ENCODE measurements at places on chromosomes 7 and 10.

DNA sequence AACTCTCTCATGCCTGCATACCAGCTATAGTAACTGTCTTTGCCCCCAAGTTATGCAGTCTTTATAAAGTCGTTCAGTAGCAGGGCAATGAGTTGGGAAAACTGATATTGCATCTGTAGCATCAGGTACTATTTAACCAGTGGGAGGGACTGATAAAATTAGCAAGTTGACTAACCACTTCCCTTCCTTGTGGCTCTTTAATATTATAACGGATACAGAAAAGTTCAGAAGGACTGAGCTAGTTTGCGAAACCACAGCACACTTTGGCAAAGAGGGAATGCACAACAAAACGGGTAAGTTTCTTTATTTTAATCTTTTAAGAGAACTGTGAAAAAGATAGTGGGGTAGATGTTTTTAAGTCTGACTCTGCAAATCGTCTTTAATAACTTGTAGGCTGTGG is 205.3 kb upstream of the HDAC9 start:
- DNase-seq, result no peak

DNA sequence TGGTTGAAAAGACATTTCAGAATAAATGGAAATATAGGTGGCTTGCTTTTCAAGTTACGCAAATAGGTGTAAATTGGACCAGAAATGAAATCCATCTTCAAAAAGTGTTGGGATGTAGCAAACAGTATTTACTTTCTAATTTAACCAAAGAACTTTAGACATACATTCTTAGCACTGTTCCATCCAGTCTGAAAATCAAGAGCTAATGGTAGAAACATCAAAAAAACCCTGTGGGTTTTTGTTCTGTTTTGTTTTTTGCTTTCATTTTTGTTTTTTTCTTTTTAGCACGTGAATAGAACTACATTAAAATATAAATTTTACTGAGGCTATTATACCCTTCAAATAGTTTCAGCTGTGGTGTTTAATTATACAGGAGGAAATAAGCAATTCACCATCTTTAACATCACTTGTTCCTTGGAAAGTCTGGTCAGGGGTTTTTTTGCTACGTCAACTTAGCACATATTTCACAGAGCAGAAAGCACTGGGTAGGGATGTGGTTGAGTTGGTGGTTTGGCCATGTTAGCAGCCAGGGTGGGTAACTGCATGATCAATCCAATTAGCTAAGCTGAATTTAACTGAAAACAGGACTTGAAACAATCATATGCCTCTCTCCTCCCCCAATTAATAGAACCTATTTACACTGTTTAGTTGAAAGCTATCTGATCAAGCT is 275.4 kb upstream of the PFKP start:
- no peak for DNase-seq

DNA sequence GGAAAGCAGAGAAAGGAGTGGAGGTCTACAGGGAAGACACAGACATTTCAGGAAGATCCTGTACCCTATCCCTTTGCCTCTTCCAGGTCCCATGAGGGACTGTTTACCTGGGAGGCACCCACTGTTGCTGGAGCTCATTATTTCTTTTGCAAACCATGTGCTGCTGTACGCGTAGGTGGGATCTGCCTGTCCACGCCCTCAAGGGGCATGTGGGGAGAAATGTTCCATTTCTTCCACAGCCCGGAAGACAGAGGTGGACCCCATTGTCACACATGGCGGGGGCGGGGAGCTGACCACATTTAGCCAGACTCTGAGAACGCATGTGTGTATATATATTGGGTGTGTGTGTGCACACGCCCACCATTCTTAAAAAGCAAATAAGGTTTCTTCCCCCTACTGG is 2.0 kb downstream of the PLXNA4 start:
- DNase-seq, result no peak

DNA sequence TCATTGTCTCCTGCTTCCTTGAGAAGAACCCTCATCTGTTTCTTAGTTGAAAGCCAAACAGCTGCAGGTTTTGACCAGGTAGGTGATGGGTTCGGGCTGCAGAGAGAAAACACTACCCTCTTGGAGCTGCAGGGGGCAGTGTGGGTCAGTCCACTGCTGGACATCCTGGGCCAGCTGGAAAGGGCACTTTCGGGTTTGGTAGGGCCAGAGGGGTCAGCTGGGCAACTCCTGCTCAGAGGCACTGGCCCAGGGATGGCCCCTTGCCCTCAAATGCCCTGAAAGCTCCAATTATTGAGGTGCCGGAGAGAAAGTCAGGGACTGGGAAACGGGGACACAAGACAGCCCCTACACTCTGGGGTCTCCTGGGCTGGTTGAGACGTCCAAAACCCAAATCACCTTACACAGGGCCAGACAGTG is 90.7 kb downstream of the MKI67 start:
- DNase-seq, result no peak

DNA sequence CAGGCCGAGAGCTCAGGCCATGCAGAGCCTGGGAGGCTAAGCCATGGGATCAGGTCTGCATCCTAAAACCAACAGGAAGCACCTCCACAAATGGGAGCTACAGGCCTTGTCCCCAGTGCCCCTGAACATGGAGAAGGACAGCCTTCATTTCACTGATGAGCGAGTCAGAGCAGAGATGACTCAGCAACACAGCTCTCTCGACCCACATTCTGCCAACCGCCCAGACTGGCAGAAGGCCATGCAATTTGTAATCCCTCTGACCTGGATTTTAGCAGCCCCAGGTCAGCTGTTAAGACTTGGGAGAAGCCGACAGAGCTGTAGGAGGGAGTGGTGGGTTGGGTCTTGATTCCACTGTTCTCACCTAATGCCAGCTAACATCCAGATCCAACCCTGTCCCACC is 25.5 kb downstream of the VOPP1 start:
- DNase-seq, result no peak

DNA sequence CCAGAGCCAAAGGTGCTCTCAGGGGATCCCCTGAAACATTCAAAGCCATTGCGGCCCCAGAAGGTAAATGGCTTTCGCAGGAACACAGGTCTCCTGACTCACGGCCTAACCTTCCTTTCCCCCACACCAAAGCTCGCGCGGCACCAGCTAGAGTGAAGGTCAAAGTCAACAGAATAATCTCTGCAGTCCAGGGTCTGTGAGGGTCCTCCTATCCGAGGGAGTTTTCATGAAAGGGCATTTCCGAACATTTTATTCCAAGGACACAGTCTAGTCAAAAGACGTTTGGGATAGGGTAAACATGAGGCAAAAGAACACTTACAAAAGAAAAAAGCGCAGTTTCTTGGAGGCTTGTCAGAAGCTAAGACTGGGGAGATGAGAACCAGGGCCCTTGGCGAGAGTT is 559 bp upstream of the STEAP2 start:
- DNase-seq, result no peak

- no peak for DNase-seq
Measured at GRCh38 chr10:129786216-129786615, 177.9 kb downstream of the EBF3 start.

- no peak for DNase-seq
Measured at GRCh38 chr7:117090791-117091190, 137.5 kb downstream of the ST7 start.

- no peak for DNase-seq
Measured at GRCh38 chr7:46695051-46695708, 774.1 kb upstream of the IGFBP3 start.

DNA sequence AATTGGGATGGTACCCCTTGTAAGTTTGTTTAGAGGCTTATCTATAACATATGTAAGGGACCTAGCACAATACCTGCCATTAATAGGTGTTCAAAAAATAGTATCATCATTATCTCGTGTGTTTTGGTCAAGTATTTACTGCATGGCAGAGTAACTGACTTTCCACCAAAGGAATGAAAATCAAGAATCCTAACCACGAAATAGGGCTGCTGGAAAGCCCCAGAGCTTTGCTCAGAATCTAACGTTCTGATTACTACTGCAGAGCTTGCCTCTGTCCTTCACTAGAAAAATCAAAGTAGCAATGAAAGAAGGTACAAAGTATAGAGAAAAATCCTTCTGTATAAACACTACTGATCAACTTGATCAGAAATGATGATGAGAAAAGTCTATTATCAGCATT is 34.9 kb downstream of the DCLRE1C start:
- DNase-seq, result no peak

DNA sequence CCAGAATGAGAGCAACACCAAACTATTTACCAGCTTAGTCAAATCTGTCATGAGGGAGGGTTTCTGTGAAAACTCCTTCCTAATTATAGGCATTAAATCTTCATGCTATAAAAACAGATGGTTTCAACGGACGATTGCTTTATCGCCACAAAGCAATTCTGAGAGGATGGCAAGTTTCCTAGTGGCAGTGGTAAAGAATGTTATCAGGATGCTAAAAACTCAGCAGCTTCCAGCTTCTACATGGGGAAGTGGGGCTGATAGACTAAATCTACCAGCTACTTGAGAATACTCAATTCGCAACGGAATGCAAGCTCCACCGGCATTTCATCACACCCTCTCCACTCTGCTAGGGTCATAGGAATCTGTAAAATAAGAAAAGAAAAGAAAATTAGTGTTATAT is 41.8 kb downstream of the JCAD start:
- no peak for DNase-seq

- DNase-seq, result no peak
Measured at GRCh38 chr7:119761776-119762175, 511.2 kb upstream of the KCND2 start.

DNA sequence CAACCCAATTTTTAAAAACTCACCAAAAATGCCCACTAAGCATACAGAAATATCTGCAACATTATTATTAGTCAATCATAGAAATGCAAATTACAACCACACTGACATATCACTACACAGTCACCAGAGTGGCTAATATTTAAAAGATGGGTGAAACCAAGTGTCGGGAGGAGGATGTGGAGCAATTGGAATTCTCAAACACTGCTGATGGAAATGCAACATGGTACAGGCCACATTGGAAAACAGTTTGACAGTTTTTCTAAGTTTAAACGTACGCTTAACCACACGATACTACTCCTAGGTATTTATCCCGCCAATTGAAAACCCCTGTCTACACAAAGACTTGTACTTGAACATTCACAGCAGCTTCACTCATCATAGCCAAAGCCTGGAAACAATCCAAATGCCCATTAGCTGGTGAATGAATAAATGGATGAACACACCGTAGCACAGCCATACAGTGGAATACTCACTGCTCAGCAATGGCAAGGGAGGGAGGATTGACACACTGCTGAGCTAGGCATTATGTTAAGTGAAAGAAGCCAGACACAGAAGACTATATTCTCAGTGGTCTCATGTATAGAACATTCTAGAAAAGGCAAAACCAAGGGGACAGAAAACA is 16.3 kb downstream of the GCK start:
- DNase-seq, result no peak

GRCh38 chr7:6489612-6490011 is 41.9 kb upstream of the DAGLB start:
- no peak for DNase-seq

Measured in AG04450 (cell line).